Activated CD4-positive, alpha-beta memory T cell treated with anti-CD3 and anti-CD28 coated beads, Interleukin-2, amount 10 ng/mL, durations not matched to agents 7 days and 5 days (primary cell): ENCODE measurements at places on chromosomes 13 and 19.

DNA sequence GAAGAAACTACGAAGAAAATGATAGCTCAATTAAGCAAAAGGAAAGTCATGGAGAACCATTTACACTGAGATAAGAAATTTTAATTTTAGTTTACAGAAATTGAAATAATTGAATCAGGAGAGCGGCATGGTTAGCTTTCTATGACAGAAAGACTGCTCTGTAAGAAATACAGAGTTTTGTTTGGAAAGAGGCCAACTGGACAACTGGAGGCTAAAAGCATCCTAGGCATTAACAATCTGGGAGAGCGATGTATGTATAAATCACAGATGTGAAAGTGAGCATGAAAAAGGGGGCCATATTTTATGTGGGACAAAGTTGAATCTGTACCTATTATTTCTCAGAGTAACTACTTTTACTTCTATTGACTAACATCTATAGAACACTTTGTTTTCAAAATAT lies 1608.8 kb upstream of the PCDH20 start:
- no peak for DNase-seq

DNA sequence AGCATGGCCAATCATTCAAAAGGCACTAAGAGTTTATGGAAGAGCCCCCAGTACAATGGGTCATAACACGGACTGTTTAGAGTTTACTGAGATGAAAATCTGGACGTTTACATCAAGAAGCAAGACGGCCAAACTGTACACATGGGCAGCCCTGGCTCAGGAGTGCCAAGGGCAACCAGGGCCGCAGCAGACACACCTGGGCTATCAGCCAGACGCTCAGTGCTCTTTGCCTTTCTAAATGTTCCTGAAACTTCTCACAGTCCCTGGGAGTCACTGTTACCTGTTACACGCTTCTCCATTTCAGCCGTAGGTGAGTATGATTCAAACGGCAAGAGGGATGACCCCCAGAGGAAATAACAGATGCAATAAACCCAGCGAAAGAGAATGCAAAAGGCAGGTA lies 64.5 kb downstream of the ABCC4 start:
- no peak for DNase-seq

DNA sequence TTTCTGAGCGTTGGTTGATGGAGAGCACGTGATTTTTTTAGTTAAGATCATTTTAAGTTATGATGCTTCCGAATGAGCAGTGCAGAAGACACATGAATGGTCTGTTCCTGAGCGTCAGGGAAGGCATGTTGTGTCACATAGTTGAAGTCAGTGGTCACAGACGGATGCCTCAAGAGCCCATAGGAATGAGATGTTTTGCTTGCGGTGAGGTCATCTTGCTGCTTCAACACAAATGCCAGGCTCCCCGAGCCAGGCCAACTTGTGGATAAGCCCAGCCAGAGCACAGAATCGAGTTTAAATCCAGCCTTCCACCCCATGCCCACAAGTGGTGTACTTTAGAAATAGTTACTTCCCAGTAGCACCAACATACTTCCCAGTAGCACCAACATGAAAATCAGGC lies 5.4 kb downstream of the UPF3A start:
- no peak for DNase-seq

DNA sequence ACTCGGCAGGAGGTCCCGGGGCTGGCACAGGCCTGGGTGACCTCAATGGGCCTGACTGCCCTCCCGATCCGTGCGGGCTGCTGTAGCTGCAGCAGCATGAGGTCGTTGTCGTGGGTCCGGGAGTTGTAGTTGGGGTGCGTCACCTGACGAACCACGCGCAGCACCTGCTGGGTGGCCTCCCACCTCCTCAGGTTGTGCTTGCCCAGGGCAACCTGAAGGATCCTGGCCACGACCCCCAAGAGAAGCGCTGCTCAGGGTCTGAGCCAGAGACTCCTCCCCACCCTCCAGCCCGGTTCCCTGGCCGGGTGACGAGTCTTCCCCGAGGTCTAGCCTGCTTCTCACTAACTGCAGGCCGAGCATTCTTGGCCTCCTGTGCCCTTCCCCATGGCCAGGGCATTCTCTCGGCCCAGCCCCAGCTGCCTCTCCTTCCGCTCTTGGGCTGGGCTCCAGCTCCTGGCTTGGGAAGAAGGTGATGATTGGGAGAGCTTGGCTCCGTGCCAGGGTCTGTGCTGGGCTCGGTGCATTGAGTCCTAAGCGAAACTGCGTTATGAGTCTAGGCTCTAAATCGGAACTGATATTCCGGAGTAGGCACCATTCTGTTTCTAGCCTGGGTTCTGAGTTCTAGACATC lies 3.1 kb downstream of the KLK14 start:
- DNase-seq = no peak

DNA sequence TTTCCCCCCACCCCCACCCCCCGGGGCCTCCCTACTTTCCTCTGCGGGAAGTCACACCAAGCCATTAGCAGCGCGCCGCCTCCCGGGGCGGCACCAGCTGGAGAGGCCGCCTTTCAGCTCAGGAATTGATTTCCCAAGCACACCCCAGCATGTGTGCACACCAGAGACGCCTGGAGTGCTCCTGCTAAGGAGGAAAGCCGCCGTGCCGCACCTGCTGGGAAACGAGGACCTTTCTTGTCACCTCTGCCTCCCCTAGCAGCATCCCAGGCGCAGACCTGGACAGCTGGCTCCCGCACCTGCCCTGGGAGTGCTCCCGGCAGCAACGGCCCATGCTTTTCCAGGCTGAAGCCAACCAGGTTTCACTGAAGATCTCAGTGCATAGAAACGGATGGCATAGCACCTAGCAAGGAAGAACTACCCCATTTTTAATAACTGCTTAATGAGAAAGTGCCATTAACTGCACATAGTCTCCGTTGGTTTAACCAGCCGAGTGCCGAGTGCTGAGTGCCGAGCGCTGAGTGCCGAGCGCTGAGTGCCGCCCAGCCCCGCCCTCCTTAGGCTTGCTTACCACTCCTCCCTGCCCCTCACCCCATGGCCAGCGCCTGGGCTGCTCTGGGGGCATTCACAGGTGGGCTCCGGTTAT lies 165.0 kb downstream of the USP12 start:
- peak; percentile 14 for DNase-seq
